ENCODE measurements at places on chromosomes 11 and 22.
A peak's percentile ranks its signal among the peaks of the same experiment; 100 is the strongest.

DNA sequence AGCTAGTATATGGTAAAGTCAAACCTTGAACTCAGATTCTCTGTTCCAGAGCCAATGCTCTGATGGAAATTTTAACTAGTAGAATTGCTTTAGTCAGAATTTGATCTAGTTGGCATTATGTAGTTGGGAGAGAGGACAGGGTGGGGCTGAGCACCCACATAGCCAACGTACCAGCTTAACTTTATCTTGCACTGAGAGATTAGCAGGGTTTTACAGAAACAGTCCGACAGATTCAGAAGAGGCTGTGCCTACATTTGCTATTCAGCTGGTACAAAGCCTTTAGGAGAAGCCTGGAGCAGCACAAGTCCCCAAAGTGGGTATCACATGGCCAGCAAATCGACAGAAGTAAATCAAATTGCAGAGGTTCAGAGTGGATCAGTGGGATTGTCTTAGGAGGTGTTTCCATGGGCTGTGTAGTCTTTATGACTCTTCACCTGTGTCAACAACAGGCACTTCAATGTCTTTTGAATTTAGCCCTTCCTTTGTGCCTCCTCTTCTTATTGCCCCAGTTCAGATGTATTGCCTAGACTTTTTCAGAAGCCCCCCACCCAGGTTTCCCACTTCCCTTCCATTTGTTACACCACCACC, 7.3 kb upstream of the CSRP3 start:
- no peak for DNase-seq

- DNase-seq, result no peak
These were observed 10.7 kb downstream of the TUB start for GRCh38 chr11:8091721-8092120.

DNA sequence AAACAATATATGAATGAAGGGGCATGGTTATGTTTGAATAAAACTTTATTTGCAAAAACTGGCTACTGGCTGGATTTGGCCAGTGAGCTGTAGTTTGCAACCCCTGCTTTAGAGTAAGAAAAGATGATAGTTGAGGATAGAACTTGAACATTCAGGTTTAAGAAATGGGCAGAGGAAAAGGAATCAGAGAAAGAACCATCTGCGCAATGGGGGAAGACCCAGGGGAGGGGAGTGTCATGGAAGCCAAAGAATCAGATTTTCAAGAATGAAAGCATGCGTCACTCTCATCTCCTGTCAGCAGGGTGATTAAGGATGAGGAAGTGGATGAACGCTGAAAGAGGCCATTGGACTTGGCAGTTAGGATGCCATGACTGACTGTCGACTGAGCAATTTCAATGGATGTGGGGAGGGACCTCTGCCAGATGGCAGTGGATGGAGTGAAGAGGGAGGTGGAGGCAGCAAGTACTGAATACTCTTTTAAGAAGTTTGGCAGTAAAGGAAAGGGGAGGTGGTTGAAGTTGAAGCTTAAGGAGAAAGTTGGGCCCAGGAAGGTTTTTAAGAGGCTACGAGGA, 21.2 kb downstream of the FAT3 start:
- DNase-seq, result no peak

DNA sequence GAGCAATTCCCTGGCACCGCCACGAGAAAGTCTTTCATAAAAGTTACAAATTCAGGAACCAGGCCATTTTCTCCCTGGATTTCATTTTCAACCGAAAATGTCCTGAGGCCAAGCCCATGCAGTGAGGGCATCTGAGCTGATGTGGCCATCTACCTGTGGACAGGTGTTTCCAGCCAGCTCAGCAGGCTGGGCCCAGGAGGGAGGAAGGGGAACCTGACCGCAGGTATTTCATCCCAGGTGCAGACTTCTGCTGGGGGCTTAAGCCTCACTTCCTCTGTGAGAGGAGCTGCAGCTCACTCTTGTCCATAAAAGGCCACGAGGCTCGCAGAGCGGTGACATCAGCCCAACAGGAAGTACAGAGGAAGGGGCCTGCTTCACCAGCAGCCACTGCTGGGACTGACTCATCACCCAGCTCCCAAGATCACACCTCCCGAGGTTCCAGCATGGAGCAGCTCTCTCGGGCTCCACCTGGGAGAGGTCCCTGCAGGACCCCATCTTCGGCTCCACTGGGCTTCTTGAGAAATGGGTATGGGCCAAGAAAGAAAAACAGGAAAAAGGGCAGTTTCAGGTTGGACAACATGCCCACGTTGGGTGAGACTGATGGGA, 56.4 kb downstream of the MYH9 start:
- peak; percentile 58 for DNase-seq

- DNase-seq, result no peak
These were observed 38.1 kb upstream of the LDLRAD3 start for GRCh38 chr11:35905646-35906276.

- DNase-seq, result no peak
These were observed 96.3 kb upstream of the RAB1B start for GRCh38 chr11:66172146-66172545.

- no peak for DNase-seq
These were observed 178.3 kb upstream of the NECTIN1 start for GRCh38 chr11:119907122-119907851.

DNA sequence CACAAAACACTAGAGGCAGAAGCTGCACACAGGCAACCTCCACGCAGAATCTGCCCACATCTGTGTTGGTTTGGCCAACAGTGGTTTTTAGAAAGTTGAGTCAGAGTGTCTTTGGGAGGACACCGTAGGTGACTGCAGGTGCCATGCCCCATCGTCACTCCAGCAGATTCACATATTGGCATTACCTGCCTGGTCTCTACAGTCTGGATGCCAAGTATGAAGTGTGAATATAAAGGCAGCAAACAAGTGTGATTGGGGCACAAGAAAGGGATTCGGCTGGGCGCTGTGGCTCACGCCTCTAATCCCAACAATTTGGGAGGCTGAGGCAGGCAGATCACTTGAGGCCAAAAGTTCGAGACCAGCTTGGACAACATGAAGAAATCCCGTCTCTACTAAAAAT, 11.0 kb upstream of the FXYD2 start:
- no peak for DNase-seq

GRCh38 chr11:117843666-117844484, 19.3 kb upstream of the FXYD2 start:
- peak; percentile 71 for DNase-seq

DNA sequence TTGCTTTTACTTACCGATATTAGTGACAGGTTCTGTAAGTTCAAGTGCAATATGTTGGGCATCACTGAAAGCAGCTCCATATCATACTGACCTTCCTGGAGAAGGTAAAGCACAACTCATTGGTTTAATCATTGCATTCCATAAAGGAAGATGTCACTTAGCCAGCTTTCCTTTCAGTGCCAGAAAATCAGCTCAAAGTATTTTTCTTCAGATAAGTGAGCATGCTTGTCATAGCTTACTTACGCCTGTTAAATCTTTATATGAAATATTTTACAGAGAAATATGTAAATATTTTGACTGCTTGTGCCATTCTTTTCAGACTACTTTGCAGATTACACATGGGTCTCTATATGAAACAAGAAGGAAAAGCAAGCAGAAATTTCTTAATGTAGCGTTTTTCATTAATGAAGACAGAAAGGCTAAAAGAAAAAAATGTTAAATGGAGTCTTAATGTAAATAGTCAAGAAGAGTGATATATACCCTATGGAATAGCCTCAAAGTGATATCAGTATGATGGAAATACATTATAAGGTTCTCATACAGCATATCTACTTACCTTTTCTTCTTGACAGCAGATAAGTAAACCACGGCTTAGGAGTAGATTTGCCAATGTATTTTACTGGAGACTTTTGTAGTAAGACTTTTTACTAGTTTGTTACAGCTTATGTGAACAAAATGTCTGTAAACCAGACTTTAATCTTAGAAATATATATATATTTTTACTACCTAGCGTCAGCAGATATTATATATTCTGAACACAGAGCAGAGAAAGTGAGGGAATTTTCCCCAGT, 649.7 kb downstream of the METTL15 start:
- DNase-seq, result no peak

GRCh38 chr22:31248138-31248745, 36.1 kb downstream of the LIMK2 start:
- DNase-seq, result peak; percentile 87

GRCh38 chr11:100240025-100240539, 447.0 kb upstream of the ARHGAP42 start:
- DNase-seq, result no peak

- DNase-seq, result no peak
These were observed 29.0 kb downstream of the MMP13 start for GRCh38 chr11:102926517-102926916.

DNA sequence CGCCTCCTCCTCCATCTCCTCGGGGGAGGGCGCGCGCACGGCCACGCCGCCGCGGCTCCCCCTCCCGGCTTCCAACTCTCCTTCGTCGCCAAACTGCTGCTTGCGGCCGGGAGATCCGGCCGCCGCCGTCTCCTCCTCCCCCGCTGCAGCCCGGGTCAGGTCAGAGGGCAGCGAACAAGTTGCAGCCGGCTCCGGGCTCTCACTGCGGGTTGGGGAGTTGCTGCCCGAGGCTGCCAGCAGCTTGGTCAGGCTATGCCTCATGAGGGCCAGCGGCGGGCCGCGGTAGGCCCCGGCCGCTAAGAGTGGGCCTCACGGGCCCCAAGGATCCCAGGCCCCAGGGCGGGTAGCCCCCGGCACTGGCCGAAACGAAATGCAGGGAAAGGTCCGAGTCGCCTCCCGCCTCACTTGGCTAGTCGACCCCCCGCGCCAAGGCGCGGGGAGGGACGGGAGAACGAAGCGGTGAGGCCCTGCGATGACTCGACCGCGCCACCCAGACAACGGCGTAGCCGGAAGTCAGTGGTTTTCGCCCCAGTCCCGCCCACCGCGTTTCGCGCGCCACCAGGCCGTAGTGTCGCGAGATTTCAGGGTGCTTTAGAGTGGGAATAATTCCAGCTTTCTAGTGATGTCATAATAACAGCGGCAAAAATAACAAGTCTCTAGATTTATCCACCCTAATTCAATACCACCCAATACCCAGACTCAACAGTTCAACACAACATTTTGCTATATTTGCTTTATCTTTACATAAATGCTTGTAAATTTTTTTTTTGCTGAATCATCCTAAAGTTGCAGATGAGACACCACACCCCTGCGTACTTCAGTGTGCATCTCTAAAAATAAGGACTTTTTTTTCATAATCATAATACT, at the start of gene CREBZF:
TSS of gene CREBZF (minus strand) at position 515 of the 867 bp plus-strand sequence. CDS start at position 261, 254 bp downstream.
- peak; percentile 97 for DNase-seq

DNA sequence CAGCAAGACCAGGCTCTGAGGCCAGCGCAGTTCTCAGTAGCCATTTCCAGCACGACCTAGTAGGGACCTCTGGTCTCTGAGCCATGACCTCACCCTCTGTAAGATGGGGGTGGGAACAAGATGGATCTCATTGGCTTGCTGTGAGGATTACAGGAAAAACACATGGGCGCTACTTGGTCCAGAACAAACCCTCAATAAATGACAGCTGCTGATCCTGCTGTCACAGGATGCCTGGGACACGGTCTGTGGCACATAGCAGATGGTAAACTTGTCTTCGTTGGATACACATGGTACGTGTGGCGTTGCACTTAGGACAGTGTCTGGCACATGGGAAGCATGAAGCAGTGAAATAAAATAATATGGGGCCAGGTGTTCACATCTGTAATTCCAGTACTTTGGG, 4.5 kb upstream of the KCTD17 start:
- no peak for DNase-seq

- DNase-seq, result no peak
These were observed 366.1 kb downstream of the CTTN start for GRCh38 chr11:70764356-70764905.

GRCh38 chr11:133678191-133678590, 145.9 kb upstream of the OPCML start:
- DNase-seq, result no peak

GRCh38 chr11:88169881-88170280, 5.4 kb downstream of the RAB38 start:
- no peak for DNase-seq

DNA sequence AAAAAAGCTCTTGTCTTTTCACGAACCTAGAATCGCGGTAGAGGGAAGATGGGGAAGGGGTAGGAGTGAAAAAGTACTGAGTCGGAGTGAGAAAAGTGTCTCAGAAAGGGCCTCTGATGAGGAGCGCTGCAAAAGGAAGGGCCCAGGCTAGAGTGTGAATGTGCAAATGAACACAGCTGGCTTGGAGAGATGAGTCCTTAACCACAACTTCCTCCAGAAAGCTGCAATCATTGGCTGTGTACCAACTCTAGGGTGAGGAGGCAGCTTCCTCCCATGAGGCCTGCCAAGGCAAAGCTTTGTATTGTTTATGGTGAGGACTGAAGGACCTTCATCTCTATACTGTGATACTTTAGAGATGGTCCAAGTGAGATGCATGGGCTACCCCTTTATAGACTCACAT, 566.9 kb upstream of the ANO5 start:
- no peak for DNase-seq

DNA sequence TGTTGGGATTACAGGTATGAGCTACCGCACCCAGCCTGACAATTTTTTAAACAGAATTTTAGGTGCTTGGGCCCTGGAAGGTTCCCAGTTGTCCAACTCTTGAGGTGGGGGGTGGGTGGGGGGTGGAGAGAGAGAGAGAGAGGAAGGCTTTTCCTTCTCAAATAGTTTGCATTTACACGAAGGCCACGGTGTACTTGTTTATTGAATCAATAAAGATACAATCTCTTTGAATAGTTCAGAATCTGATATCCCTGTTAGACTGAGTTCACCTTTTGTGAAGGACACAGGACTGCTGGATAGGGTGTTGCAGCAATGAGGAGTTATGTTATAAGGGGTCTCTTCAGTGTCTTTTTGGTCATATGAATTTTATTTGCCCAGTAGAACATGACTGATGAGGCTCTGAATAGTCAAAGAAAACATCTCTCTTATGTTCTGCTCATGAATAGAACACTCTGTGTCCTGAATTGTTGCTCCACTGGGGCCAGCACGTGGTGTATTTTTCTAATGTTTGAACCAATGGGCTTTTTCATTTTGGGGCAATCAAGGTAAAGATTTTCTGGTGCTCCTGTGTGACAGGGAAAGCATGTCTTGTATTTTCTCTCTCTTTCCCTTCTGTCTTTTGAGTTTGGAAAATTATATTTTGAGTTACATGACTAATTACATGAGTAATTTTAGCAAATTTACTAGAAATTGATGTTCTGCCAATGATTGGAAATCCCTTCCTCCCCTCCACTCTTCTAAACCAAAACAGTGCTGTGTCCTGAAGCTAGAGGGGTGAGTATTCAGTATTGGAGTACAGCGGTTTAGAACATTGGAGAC, 61.7 kb downstream of the PTPRJ start:
- no peak for DNase-seq

- DNase-seq, result peak; percentile 53
These were observed 615 bp upstream of the NFAM1 start for GRCh38 chr22:42432818-42433217.
